ENCODE measurements at places on chromosomes 16 and 17.

DNA sequence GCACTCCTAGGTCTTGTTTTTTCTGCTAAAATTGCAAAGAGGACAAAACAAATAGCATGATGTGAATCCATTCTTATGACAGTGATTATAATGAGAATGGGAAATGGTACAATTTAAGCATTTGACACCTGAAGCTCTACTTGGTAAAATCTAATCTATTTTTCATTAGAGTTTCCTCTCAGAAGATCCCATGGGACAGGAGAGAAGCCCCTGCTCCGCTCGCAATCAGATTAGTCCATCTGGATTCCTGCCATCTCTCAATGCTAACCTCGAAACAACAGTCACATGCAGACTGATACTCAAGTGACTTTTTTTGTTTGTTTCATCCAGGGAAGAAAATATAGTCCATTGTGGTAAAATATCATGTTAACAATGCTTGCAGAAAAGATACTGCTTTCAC lies 107.4 kb upstream of the TOM1L1 start:
- DNase-seq = no peak

GRCh38 chr16:59042301-59042700 lies 308.2 kb upstream of the GOT2 start:
- DNase-seq = no peak

- no peak for DNase-seq
Measured at GRCh38 chr17:75353176-75353575, 52.3 kb downstream of the GRB2 start.

DNA sequence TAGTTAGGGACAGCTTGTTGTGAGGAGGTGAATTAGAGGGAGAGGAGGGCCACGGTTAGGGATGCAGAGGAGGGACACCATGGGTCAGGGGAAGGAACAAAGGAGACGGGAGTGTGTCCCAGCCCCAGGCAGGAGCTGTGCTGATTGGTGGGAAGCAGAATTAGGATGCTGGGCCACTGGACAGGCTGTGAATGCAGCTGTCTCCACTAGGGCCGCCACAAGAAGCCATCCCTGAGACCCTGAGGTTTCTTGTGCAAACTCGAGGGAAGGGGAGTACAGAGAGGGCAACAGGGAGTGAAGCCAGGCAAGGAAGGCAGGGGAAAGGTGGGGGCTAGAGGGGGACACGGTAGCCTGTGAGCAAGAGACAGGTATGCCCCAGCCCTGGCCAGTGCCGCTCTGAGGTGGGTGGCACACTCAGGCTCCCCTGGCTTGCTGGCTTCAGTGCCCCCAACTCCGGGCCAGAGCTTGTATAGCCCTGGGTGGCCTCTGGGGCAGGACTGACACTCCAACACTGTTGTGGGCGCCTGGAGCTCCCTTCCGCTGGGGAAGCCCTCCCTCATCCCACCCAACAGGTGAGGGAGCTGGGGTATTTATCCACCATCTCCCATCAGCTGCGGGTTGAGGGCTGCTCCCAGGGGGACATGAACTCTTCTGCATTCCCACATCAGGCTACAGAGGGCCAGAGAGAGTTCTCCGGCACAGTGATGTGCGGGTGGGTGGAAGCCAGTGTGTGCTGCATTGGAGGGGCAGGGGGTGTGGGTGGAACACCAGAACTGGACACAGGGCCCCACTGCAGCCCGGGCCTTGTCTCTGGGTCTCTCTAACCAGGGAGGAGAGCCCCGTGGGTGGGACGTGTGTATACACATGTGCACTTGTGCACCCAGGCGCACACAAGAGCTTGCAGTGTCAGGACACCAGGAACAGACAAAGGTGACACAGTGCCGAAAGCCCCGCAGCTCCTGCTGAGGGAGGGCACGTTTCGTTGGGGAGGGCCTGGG lies 8.3 kb upstream of the SPPL2C start:
- no peak for DNase-seq

DNA sequence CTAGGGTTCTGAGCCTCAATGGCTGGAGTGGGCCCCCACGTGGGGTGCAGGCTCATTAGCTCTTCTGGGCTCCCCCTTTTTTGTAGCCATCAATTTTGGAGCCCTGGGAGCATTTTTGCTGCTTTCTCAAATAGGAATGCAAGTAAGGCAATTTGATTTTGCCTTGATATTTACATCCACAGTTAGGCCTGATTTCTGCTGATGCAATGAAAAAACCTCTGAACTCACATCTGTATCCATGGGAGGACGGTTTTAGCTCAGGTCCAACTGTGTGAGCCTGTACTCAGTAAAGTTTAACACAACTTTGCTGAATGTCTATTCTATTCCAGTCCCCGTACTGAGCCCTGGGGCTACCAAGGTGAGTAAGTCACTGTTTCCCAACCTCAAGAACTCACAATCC lies 425.0 kb downstream of the HAPSTR1 start:
- DNase-seq = no peak

- no peak for DNase-seq
Measured at GRCh38 chr16:56269811-56270684, 78.8 kb downstream of the GNAO1 start.

- no peak for DNase-seq
Measured at GRCh38 chr16:84260766-84261554, 21.1 kb upstream of the KCNG4 start.

- DNase-seq = no peak
Measured at GRCh38 chr17:8753976-8754440, 4.3 kb downstream of the SPDYE4 start.

DNA sequence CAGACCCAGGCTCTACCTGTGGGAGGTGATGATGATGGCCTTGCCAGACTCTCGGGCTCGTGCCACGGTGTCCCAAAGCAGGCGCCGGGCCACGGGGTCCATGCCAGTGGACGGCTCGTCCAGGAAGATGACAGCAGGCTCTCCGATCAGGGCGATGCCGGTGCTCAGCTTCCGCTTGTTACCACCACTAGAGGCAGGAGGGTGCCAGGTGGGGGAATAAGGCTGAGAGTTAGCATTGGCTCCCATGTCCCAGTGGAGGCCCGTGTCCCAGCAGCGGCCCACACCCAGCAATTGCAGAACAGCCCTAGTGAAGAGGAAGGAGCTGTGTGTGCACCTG lies 10.3 kb upstream of the RNPS1 start:
- no peak for DNase-seq

DNA sequence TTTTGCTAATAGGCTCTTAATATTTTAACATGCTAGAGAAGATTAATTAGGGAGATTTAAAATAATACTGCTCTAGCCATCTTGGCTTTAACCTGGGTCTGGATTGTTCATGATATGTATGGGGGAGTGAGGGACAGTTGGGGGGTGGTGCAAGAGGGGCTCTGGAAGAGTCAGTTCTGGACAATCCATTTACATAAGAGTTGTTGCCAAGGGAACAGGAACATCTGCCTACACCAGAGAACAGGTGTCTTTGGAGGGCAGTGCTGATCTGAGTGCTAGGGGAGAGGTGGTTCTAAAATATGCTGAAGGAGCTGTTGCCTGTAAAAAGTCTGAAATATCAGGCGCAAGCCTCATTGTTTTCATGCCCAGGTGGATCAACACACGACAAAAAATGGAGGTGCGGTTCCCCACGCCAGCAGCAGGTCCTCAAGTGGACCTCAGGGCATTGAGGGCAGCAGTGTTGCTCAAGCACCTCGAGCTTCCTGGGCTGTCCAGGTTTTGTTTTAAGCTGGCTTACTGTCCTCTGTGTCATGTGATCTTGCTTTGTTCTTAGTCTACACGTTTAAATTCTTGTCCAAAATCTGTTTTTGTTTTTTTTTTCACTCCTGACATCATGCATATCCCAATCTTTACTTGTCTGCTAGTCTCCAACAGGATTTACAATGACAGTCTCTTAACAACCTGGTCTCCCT lies 25.4 kb upstream of the WSB1 start:
- DNase-seq = no peak

DNA sequence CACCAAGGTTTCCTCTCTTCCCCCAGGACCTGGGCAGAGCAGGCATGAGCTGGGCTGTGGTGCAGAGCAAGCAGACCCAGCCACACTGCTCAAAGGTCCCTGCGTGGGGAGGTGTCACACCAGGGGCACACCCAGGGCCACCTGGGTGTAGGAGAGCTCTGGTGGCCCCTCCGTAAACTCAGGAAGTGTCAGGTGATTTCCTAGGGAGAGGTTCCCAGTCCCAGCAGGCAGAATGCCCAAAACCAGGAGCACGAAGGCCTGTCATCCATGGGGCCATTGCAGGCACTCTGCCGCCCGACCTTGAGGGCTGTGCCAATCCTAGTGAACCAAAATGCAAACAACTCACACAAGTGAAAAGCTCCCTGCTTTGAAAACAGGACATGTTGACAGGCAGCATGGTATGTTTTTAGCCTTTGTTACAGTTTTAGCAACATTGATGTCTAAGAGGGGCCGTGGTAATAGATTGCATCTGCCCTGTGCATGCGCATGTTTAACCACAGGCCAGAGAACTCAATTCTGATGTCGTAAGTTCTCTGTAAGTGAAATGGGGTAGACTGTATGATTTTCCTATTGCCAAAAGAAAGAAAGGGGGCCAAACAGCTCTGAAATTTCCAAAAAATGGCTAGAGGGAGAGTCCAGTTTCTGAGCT lies 21.3 kb downstream of the CIBAR2 start:
- DNase-seq = no peak

- no peak for DNase-seq
Measured at GRCh38 chr17:50611634-50612033, 23.0 kb upstream of the ABCC3 start.

DNA sequence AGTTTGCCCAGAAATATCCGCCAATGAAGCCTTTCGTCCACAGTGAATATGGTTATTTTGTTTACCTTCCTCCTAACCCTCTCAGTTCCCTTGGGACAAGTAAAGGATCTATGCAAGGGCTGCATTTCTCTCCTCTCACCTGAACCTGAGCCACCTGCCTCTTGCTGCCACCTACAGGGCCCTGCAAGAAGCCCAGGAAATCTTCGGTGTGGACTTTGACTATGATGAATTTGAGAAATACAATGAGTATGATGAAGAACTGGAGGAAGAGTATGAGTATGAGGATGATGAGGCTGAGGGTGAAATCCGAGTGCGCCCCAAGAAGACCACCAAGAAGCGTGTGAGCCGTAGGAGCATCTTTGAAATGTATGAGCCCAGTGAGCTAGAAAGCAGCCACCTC lies 14.0 kb downstream of the SUPT6H start:
- DNase-seq = no peak

- DNase-seq = no peak
Measured at GRCh38 chr16:20865420-20866131, 34.6 kb downstream of the DCUN1D3 start.

- DNase-seq = no peak
Measured at GRCh38 chr16:86379505-86379846, 130.9 kb upstream of the FOXF1 start.

DNA sequence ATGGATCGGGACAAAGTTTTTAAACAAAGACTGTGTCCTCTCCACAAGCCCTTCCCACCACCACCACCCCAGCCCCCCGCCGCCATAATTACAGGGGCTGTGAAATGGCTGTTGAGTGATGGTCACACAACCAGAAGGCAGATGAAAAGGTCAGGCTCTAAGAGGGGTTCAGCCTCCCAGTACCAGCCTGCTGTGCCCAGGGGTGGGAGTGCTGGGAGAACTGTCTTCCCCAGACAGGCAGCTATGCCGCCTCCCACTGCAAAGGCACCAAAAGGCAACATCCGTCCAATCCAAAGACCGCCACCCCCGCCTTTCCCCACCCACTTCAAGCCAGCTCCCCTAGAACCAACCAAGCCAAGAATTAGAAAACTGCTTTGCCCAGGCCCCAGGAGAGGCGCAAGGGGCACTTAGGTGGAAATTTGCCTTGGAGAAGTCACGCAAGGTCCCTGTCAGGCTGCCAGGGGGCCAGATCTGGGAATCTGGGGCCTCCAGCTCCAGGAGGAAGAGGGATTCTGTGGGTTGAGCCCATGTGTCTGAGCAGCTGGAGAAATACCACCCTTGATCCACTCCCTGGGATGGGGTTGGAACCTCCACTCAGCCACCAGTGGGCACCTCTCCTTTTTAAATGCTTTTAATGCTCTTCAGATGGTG lies 14.4 kb downstream of the CARHSP1 start:
- DNase-seq = no peak

DNA sequence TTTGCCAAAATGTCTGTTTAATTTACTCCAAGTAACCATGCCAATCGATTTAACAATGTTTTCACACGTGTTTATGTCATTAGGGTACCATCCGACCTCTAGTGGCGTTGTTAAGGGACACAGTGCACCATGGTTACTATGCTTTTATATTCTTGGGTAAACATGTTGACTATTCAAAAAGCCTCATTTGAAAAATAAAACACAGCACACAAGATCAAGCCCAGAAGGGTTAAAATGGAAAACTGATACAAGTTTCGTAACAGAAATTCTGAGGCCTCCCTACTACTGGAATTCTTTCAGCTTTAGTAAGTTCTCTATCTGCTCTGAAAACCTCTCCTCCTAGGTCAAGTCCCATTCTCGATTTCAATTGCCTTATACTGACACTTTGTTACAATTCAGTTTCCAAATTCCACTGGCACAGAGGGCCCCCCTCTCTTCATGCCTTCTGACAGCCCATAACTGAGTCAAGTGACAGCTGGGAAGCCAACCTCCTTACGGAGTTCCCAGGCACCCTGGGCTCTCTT lies 2.1 kb downstream of the CFAP20 start:
- no peak for DNase-seq

DNA sequence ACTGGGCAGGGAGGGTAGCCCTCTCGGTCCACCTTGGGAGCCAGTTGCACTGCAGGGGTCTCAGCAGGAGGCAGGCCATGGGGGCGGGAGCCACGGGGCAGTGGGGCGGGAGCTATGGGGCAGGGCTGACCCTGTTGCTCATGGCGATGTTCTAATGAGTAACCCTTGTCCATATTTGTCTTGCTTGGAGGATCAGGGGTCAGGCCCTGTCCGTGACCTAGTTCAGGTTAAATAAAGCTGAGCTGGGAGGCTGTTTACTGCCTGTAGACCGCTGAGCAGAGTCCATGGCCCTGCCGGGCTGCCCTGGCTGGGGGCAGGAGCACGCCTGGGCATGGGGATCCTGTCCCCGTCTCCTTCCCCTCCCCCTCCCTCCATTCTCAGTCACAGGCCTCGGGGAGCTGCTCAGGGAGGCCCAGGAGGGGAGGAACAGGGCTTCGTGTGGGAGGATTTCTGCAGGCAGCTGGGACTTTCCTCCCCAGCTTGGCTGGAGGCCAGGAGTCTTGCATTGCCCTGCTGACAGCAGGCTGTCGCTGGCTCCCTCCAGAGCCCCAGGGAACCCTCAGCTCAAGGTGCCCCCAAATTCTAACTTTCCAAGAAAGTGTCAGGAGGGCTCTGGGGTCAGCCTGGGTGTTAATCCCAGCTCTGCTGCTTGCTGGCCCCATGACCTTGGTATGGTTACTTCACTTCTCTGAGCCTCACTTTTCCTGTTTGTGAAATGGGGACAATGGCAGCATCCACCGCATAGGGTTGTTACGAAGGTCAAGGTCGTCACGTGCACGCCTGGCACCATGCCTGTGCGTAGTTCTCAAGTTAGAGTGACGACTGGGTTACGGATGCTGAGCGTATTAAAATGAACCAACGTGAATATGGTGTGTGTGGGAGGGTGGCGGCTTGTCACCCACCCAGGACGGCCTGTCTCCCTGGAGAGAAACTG lies 6.1 kb upstream of the SERPINF2 start:
- DNase-seq = peak; percentile 44

GRCh38 chr16:11296706-11297491 lies 15.8 kb upstream of the PRM1 start:
- DNase-seq = no peak

- DNase-seq = no peak
Measured at GRCh38 chr17:32954477-32954876, 26.5 kb downstream of the TMEM98 start.
